ENCODE measurements at places on chromosomes 5 and 9.

DNA sequence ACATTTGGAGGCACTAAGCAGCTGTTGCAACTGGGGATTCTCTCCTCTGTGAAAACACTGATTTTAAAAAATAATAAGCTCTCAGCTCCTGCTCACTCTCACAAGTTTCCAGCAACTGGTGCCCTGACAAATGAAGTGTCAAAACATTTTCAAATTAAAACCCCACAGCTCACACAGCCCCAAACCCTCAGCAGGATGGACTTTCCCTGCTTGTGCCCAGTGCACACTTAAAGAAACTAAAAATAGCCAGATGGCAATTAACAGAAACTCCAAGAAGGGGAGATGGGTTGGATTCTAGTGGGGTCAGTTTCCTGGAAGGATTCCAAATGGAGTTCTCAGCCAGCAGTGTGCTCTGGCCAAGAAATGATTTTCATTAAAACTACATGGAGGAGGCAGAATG is 163.0 kb upstream of the PUM3 start:
- DNase-seq, result no peak

- DNase-seq, result no peak
Observed at GRCh38 chr5:124053340-124053739, 541.4 kb downstream of the CSNK1G3 start.

- DNase-seq, result no peak
Observed at GRCh38 chr9:92342825-92343488, 17.2 kb downstream of the CENPP start.

- no peak for DNase-seq
Observed at GRCh38 chr5:142846406-142846805, 76.2 kb downstream of the ARHGAP26 start.

GRCh38 chr5:90956511-90957097 is 398.0 kb downstream of the ADGRV1 start:
- no peak for DNase-seq

- DNase-seq, result no peak
Observed at GRCh38 chr9:116174347-116174746, 20.8 kb downstream of the PAPPA start.

- DNase-seq, result no peak
Observed at GRCh38 chr9:121622387-121623203, 28.8 kb upstream of the DAB2IP start.

GRCh38 chr5:41118177-41118576 is 47.0 kb upstream of the MROH2B start:
- DNase-seq, result no peak

DNA sequence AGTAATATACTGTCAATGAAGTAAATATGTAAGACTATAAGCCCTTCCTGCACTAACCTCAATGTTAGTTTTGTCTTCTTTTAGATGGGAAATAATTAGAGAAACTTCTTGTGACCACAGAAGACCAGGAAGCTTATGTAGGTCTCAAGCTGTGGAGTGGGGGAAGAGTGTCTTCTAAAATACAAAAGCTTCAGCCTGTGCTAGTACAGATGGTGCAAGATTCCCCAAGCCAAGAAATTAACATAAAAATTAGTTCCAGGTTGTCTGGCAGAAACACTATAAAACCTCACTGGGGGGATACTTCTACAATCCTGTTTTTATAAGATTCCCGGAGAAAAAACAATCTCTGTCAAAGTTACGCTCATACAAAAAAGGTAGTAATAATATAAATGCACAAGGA is 103.6 kb downstream of the FNBP1 start:
- DNase-seq, result no peak

DNA sequence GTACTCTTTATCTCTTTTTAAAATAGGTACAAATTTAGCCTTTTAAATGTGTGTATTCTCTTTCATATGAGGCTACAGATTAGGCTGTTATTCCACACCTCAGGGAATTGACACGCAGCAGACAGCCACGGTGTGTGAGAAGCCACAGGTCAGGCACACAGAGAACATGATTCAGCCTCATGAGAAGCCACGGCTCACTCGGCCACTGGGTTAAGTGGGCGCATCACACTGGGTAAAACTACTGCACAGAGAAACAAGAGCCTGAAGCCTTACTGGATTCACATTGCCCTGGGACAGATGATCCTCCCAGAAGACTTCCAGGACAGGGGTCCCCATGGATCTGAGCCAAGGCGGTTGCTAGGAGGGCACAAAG is 28.2 kb downstream of the LPCAT1 start:
- no peak for DNase-seq

GRCh38 chr5:175828651-175829050 is 42.7 kb upstream of the CPLX2 start:
- DNase-seq, result no peak

GRCh38 chr5:142012186-142012785 is 541 bp downstream of the GNPDA1 start:
- peak; percentile 67 for DNase-seq

GRCh38 chr5:1780614-1780930 is 19.1 kb downstream of the MRPL36 start:
- no peak for DNase-seq

GRCh38 chr9:127059765-127060361 is 62.6 kb downstream of the ANGPTL2 start:
- DNase-seq, result no peak

GRCh38 chr5:54066433-54066832 is 243.9 kb downstream of the ARL15 start:
- no peak for DNase-seq

GRCh38 chr5:176812269-176813259 is 2.2 kb downstream of the UNC5A start:
- DNase-seq, result peak; percentile 71

DNA sequence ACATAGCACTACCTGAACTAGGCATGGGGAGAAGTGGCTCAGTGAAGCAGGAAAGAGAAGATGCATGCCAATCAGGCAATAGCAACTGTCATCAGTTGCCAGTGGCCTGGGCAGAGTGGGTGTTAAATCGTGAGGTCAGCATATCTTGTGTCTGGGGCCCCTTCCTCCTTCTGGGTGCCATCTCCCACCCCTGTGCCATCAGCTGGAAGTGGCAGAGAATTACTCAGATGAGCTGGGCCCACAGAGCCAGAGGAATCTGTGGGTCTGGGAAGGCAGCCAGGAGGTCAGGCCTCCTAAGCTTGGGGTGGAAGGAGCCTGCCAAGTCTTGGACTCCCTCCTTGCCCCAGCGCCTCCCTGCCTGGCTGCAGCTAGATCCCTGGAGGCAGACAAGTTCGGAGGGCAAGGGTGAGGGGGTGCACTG is 66.5 kb downstream of the GALNT12 start:
- DNase-seq, result no peak

DNA sequence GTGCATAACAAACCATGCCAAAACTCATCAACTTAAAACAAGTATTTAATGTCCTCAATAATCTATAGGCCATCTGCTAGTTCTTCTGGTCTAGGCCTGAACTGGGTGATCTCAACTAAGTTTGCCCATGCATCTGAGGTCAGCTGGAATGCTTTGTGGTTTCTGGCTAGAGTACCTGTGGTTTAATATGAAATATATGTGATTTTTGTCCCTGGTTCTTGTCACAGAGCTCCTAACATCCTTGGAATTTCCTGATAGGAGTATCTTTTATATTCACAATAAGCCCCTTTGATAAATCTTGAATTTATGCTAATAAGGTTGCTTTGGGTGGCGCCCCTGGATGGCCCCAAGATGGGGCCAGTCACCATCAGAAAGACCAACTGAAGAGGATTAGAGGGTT is 535.9 kb downstream of the DNAH5 start:
- DNase-seq, result no peak

DNA sequence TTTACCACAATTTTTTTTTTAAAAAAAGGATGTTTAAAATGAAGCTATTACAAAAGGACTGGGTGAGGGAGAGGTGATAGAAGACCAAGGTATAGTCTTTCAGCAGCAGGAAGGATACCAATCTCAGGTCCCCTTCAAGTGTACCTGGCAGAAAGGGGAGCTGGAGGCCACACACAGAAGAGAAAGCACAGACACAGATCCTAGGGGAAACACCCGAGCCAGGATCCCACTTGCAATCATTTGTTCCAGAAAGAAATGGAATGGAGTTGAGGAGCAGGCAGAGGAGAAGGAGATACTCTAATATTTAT is 5.6 kb downstream of the GNPDA1 start:
- no peak for DNase-seq

GRCh38 chr5:56558131-56558745 is 257.1 kb upstream of the MAP3K1 start:
- DNase-seq, result no peak

- DNase-seq, result no peak
Observed at GRCh38 chr5:95835682-95836385, 13.3 kb upstream of the GLRX start.

DNA sequence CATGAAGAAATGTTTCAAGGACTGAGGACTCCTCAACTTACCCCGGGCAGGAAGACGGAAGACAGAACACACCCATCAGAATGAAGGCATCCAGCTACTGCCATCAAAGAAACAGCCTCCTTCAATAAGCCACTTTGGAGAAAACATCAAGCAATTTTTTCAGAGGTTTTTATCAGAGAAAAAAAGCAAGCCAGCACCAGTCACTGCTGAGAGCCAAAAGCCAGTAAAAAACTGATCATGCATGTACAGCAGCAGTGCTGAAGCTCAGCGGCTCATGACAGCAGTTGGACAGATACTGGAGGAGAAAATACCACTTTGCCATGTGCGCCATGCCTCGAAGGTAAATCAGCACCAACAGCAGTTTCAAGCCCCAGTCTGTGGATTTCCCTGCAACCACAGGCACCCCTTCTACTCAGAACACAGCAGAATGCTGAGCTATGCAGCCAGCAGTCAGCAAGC is 10.1 kb upstream of the ZNF484 start:
- no peak for DNase-seq

GRCh38 chr5:67221487-67222242 is 25.1 kb upstream of the CD180 start:
- DNase-seq, result no peak

DNA sequence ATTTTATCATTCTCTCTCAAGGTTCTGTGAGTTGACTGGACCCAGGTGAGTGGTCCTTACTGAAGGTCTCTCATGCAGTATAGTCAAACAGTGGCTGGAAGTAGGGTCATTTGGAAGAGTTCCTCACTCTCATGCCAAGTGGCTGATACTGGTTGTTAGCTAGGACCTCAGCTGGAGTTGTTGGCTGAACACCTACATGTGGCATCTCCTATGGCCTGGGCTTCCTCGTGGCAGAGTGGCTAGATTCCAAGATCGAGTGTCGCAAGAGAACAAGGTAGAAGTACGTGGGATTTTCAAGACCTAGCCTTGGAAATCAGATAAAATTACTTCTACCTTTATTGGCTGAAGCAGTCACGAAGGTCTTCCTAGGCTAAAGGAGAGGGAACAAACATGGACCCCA is 7.6 kb downstream of the SLC31A2 start:
- DNase-seq, result no peak

DNA sequence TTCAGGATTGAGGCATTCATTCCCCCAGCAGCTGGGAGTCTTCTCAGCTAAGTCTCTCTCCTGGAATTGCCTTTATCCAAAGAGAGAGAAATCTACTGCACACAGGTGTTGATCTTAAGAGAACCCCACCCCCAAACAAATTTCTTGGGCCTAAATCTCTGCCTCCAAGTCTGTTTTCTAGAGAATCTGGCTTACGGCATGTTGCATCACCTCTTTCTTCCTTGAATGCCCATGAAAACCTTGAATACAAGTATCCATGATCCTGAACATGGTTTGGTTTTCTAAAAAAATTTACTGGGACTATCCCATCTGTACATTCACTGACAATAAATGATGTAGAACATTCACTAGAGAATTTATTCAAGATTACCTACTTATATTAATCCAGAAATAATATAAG is 401.6 kb downstream of the PDE4D start:
- DNase-seq, result no peak

GRCh38 chr9:83560169-83560826 is 22.1 kb upstream of the FRMD3 start:
- no peak for DNase-seq

- DNase-seq, result no peak
Observed at GRCh38 chr5:124952079-124952478, 205.6 kb upstream of the ZNF608 start.

- DNase-seq, result no peak
Observed at GRCh38 chr9:86135371-86135770, 36.0 kb upstream of the GOLM1 start.

DNA sequence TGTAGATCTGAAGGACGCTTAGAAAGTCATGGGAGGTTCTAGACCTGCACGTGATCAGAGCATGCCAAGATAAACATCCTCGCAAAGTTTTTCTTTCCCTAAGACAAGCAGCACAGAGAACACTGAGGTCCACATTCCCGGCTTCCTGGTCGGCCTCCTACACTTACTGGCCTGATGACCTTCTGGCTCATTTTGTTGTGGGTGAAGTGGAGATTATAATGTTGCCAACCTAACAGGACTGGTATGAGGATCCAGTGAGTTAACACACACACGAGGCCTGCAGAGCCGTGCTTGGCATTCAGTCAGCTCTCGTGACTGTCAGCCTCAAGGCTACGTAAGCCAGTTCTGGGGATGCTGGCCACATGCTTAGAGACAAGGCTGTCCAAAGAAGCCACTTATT is 186.0 kb downstream of the TENT4A start:
- DNase-seq, result no peak

- DNase-seq, result no peak
Observed at GRCh38 chr5:159189310-159189709, 20.0 kb downstream of the RNF145 start.

- no peak for DNase-seq
Observed at GRCh38 chr9:4510546-4511322, 20.5 kb downstream of the SLC1A1 start.

GRCh38 chr9:88198341-88198807 is 60.1 kb upstream of the SPATA31C2 start:
- no peak for DNase-seq

DNA sequence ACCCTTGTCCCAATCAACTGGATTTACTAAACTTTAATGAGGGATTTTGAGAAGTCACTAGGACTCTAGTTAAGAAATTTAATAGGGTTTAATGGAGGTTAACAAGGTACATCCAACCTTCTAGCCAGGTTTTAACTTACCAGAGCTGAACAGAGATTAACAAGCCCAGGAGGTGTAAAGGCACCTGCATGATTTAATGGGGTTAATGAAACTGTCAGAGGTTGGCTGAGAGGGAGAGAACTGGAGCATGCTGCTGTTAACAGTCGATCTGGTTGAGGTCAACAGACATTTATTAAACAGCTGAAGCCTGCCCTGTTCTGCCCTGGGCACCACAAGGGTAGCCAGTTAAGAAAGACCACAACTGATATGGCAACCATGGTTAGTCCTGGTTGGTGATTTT is 13.6 kb downstream of the HAND1 start:
- no peak for DNase-seq

- DNase-seq, result no peak
Observed at GRCh38 chr5:140018096-140018481, 25.0 kb downstream of the NRG2 start.

DNA sequence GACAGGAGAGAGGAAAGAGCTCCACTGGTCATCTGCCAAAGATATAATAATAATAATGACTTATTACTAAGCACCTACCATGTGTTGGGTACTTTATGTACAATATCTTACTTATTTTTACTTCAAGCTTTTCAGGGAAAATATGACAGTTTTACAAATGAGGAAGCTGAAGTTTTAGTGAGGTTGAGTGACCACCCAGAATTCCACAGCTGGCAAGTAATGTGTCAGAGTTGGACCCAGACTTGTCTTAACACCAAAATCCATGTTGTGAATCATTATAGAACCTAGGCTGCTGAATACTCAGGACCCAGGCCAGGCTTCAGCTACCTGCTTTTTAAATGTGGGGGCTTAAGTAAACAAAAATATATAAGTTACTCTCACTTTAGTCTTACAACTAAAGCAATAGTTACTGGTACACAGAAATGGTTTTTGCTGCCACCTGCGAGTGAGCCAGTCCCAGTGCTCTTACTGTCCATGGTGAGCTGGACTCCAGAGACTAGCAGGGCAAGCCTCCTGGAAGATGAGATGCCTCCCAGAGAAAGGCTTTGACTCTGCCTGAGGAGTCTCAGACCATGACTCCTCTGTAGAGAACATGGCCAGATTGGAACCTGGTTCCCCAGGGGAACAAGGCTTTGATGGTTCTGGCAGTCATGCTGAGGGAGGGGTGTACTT is 29.9 kb downstream of the RUSC2 start:
- no peak for DNase-seq

Data from HEK293T (cell line).